GM12891 (cell line): ENCODE measurements at places on chromosomes 12 and 14.

GRCh38 chr12:27285403-27285802 is 41.3 kb downstream of the STK38L start:
- no peak for DNase-seq

DNA sequence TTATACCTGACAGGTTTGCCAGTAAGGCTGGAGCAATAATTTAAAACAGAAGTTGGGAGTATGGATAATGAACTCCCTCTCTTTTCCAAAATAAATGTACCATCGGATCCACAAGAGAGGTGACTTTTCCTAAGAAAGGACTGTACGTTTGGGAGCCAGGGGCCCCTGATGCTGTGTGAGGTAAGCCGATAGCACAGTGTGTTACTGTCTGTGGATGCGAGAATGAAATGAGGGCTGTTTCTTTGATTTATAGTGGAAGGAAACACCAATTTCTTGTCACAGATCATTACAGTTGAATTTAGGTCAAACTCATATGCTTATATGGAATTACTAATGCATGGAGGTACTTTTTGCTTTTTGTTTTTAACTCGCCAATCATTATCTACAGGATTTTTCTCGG is 147.7 kb downstream of the ZNF664 start:
- no peak for DNase-seq

DNA sequence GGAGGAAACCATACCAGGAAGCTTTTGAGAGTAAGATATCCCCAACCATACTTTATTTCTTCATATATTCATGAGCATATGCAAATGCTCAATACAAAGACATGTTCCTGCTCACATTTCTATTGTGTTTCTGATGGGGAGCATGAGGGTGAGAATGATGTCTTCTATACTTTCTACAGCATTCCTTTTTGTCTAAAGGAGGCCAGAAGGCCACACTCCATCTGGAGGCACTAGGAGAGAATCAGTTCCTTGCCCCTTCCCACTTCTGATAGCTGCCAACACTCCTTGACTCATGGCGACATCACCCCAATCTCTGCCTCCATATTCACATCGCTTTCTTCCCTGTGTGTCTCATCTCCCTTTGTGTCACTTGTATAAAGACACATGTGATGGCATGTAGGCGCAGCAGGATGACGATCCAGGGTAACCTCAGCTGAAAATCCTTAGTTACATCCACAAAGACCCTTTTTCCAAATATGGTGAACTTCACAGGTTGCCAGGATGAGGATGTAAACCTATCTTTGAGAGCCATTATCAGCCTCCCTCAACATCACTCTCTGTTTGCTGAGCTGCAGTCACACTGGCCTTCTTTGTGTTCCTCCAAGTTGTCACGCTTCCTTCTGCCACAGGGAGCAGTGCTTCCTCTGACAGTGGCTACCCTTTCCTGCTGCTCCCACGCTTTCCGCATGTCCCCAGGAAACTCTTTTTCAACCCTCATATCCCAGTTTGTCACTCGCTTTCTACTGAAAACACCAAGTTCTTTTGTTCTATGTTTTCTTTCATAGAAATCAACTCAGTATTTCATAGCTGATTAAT is 96.9 kb downstream of the STXBP6 start:
- no peak for DNase-seq

DNA sequence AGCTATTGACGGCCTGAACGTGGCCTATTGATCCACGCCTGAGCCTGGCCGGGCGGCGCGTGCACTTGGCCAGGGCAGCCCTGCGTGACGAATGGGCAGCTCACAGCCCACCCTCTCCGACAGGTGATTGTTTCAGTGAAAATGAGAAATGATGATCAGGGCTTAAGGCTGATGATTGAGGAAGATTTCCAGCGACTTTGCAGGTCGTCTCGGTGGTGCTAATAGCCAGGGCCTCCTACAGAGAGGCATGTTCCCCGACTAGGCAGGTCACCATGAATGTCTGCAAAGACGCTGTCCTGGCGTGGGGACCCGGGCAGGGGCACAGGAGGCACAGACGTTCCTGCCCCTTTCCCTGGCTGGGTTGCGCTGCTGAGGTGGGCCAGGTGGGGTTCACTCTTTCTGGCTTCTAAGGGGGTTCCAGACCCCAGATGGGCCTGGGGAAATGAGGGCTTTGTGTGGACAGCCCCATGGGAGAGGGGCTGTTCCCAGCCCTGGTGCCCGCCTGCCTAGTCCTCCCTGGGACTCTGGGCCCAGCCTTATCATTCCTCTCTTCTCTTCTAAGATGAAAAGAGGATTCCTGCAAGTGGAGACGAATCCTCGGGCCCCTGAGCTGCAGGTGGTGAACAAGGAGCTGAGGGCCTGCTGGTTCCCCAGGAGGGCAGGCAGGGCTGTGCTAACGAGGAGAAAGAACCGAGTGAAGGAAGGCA is 157.4 kb downstream of the KIF26A start:
- no peak for DNase-seq

DNA sequence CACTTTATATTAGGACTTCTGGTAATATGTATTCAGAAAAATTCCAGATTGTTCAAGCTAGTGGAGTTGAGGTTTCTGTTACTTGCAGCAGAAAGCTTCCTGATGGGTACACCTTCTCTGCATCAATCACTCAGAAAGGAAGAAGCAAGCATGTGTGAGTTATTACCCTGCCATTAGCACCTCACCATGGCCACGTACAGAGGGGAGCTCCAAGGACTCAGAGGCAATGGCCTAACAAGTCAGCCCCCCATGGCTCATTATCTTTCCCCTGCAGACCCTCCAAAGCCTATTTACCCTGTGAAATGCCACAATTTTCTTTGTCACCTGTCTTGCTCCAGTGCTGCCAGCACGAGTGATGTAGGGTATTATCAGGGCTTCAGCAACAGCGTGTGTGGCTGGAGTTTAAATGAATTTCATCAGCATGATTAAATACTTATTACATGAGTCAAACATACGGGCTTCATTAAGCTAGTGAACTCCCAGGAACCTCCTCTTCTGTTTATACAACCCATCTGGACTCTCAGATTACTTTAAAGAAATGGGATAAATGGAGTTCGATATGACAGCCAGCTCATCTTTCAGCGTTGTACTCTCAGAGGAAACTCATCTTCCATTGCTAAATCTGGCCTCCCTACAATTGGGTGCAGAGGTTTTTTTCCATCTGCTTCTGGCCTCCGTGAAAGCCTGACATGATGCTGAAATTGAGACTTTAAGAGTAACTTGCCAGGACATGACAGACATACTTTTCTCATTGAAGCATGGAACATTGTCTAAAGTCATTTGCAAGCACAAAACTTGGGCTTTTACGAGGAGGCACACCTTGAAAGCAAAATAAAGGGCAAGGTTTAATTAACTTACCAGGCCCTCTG is 135.9 kb downstream of the TMEM30B start:
- DNase-seq, result no peak

DNA sequence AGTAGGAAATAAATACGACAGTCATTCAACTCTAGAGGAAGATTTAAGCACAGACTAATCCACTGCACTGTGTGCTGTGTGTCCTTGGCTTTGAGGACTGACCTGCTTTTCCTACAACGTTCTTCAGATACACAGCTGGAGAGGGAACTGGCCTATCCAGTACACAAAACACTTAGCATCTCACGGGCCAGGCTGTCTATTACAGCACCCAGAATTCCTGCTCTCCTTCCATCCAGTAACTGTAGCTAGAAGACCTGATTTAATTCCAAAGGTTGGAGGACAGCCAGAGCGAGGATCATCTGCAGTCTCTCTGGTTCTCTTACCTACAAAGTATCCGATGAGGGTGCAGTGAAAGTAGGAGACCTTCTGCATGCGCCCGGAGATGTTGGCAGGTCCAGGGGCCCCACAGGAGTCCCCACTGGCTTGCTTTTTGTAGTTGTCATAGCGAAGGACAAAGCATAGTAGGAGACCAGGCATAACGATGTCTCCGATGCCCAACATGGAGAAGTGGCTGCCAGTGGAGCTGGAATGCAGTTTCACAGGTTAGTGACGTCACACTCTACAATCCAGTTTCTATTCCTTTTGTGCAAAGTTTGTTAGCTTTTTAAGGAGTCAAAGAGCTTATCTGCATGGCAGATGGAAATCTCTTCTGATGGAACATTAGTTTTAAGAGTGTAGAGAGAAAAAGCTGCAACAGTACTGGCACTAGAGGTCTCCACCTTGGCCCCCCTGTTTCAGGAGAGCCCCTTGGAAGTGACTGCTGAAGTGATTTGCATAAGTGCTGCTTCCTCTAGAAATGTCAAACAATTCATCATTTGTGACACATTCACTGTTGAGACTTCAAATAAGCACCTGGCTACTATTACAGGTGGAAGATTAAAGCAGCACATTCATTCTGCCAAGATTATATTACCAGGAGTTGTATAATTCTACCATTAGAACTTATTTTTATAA is 41.7 kb downstream of the ACADS start:
- no peak for DNase-seq

GRCh38 chr12:51183816-51184215 is 10.9 kb upstream of the TFCP2 start:
- no peak for DNase-seq

DNA sequence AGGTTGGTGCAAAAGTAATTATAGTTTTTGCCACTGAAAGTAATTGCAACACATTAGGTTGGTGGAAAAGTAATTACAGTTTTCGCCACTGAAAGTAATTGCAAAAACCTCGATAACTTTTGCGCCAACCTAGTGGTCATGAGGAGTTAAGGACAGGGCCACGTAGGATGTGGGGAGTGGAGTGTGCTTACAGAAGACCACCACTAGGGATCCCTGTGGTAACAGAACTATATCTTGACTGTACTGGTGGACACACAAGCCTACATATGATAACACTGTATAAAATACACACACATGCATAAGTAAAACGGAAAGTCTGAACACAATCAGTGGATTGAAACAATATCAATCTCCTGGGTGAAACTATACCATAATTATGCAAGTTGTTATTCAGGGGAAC is 187.4 kb upstream of the ABCD2 start:
- DNase-seq, result no peak

DNA sequence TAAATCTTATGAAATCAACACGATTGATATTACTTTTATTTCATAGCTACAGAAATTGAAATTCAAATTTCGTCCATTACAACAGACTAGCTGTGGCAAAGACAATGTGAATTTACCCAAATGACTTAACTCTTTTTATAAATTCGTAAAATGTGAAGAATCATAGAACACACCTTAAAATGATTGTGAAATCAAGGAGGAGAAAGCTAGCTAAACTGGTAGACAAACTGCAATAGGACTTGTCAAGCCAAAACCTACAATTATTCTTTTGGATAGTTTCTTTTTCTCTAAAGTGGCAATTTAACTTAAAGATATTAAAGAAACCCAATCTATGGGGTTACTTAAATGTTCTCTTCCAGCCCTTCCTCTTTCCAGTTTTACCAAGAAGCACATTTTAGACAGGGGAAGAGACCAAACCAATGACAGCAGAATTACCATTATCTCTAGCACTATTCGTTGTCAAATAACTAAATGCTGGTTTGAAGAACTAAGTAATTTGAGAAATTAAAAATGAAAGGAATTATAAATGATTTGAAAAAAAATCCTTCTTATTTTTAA is 807 bp upstream of the SLC16A7 start:
- DNase-seq, result no peak

DNA sequence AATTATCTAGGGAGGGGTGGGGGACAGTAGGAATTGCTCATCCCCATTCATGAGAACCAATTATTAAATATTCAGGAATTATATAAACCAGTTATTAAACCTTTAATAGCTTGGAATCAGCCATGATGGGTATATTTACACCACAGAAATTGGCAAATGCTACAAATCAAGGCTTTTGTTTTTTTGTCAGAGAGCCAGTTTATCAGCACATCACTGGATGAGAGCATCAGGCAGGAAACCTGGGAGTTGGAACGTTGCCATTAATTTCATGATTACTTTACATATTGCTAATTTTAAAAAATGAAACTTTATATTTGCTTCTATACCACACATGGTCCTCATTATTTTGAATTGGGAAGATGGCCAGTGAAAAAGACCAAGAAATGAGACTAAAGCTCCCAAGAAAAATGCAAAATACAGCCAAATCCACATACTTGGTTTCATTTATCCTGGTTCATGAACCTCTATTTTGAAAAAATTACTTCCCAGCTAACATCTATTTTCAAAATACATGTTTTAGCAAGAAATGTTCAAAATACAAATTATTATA is 48.4 kb downstream of the ATL1 start:
- no peak for DNase-seq

DNA sequence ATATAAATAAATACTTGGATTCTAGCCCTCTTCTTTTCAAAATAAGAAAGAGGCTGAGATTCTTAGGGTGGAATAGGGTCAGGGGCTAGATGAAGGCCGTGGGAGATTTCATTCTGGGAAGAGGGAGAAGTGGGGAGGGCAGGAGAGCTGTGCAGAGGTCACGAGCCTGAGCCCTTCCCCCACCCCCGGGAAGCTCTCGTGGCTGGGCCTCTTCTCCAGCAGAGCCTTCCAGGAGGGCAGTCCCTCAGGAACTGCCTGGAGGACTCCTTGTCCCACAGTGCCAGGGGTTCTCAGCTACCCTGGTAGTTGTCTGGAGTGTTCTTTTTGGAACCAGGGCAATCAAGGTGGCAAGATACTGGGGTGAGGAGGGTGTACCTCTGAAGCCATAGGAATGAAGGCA is 94.0 kb downstream of the ESR2 start:
- DNase-seq, result no peak

GRCh38 chr14:74685056-74685455 is 27.8 kb downstream of the AREL1 start:
- DNase-seq, result no peak

- DNase-seq, result no peak
Observed at GRCh38 chr12:128612150-128612850, 211.5 kb downstream of the SLC15A4 start.

- DNase-seq, result no peak
Observed at GRCh38 chr12:7351177-7351576, 47.3 kb downstream of the ACSM4 start.

GRCh38 chr14:52069307-52070050 is 620 bp upstream of the NID2 start:
- DNase-seq, result no peak

DNA sequence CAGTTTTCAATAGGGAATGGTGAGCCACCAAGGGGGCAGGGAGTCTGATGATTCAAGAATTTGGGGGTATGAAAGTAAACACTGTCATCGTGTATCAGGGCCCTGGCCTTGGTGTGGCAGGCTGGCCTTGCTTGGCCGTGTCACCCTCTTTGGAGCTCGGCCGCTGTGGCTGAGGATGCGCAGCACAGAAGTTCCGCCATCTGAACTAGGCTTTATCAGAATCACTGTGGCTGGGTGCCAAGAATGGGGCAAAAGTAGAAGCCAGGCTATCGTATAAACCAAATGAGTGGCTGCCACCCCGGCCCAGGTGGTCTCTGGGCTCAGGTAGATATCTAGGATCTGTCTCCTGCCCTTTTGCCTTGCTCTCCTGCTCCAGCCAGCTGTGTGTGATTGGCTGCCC is 137.4 kb downstream of the PAPOLA start:
- no peak for DNase-seq
